ENCODE measurements at places on chromosomes 3 and 15.

DNA sequence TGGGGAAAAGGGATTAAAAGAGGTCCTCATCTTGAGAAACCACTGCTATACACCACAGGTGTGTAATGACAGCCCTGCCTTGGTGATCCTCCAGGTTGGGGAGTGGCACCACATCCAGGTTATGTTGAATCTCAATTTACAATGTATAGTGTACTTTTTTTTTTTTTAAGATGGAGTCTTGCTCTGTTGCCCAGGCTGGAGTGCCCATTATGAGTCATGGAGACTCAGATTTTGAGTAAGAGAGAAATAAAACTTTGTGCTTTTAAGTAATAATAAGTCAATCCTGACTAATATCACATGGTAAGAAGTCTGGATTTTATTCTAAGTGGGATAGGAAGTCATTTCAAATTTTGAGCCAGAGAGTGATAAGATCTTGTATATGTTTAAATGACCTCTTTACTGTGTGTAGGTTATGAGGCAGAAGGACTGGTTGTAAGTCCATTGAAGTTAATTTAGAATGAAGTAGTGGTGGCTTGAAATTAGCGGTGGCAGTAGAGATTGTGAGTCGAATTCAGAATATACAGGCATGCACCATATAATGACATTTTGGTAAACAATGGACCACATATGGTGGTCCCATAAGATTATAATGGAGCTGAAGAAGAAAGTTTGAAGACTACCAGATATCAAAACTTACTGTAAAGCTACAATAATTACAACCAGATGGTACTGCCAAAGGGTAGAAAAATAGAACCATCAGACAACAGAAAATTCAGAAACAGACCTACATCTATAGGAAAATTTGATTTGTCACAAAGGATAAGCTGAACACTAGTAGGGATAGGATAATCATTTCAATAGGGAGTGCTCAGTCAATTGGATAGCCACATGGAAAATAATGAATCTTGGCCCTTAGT, 20.7 kb downstream of the POPDC2 start:
- no peak for DNase-seq

DNA sequence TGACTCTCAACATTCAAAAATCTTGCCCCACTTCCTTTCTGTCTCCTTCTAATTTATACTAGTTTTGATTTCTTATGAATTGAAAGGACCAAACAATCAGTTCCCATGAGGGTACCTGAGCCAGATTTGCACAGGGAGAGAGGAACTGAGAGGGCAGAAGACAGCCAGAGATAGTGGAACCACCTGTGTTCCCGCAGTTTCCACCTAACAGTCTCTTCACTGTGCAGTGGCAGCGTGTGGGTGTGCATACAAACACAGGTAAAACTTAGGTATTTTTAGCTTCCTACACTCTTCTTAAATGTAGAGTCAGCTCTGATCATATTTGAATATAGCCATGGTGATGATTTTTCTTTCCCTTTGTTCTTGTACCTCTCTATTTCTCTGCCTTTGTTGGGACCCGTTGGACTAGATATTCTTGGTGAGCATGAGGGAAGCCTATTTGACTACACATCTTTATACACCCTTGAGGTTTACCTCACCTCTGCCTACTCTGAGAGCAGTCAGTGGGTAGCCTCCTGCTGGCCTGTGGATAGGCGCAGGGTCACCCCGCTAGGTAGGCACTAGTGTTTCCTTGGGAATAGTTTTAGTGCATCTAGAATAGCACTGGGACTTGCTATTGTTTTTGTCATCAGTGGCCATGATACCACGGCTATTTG, 58.8 kb downstream of the MAP3K13 start:
- DNase-seq, result no peak

DNA sequence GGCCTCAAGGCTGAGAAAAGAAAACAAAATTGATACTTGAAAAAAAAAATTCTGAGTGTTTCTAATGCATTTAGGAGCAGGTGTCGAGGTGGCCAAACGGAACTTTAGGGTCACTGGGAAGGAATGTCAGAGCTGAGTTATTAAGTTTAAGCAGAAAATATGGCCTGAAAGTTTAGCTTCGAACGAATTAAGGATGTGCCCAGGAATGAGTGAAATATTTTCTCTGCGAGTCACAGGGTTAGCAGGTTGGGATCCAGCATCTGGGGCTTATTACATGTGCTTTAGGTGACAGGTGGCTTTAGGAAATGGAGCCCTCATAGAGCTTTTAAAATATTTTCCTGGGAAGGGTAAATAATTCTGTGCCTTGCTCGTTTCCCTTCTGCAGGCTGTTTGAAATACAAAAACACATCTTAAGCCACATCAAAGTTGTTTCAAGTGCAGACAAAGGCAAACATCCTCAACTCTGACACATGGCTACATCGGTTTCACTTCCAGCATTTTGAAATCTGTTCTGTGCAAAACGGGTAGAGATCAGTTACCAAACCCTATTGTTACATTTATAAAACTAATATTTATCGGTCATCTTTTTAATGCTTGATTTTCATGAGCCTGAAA, 143.1 kb upstream of the ARRDC4 start:
- no peak for DNase-seq

GRCh38 chr3:193662757-193663322, 69.8 kb downstream of the OPA1 start:
- DNase-seq, result no peak

GRCh38 chr3:35438101-35438500, 201.2 kb upstream of the ARPP21 start:
- DNase-seq, result no peak

DNA sequence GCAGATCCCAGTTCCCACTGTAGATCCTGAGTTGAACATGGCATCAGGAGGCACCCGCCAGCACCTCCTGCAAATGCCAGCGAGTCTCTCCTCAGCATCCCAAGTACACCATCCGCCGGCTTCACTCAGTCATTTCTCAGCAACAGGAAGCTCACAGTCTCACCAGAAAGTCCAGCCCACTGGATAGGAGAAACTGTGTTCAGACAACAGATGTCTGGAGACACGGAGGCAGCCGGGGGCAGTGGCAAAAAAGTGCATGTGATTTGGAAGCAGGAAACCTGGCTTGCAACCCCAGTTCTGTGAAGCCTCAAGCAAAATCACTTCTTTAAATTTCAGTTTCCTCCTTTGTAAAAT, 68.7 kb downstream of the SRGAP3 start:
- DNase-seq, result peak; percentile 51

GRCh38 chr3:178485756-178486155, 50.5 kb upstream of the KCNMB2 start:
- no peak for DNase-seq

- no peak for DNase-seq
Measured at GRCh38 chr3:152026033-152026556, 152.7 kb downstream of the SUCNR1 start.

DNA sequence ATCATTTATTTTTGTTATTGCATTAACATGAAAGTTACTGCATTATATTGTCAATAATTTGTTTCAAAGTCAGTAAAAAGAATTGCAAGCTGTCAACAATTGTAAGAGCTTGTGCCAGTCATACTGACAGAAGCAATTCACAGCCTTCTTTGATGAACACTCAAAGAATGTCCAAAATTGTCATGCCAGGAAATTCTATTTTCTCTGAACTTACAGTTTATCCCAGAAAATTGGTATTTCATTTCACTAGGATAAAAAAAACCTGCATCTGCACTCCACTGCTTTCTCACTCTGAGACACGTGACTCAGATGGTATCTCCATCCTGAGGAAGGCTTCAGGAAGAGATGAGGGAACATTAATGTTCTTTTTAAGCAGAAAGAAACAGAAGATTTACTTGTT, 332.6 kb upstream of the CCDC54 start:
- no peak for DNase-seq

DNA sequence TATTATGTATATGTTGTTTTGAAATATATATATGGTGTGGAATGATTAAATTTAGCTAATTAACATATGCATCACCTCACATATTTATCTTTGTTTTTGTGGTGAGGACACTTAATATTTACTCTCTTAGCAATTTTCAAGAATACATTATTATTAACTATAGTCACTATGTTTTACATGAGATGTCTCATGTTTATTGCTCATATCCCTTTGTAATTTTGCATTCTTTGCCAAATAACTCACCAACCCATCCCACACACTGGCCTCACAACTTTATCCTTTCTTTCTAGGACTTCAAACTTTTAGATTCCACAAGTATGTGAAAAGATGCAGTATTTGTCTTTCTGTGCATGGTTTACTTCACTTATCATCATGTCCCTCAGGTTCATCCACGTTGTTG, 950.2 kb upstream of the CADM2 start:
- DNase-seq, result no peak

DNA sequence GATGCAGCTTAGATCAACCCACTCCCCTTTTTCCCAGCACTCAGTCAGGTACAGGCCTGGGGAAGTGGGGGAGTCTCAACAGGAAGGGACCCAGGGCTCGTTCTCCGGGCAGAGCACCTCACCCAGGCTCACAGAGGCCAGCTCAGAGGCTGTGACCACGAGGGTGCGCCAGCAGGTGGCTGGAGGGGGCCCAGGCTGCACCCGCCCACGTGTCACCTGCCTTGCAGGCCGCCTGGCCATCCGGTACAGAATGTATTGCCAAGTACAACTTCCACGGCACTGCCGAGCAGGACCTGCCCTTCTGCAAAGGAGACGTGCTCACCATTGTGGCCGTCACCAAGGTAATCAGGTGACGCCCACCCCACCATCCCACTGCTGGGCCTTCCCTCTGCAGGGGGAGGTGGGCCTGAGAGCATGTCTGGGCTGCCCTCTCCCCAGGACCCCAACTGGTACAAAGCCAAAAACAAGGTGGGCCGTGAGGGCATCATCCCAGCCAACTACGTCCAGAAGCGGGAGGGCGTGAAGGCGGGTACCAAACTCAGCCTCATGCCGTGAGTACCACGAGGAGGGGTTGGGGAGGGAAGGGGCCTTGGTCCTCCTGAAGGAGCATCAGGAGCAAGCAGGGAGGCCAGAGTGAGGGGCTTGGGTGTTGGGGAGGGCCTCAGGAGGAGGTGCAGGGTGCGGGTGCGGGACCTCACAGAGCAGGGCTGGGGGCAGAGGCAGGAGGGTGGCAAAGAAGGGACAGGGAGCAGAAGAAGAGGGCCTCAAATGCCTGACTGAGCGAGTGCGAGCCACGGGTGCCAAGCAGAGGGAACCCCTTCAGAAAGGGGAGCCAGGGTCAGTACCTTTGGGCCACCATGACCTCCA, 14.0 kb upstream of the LMAN1L start:
- DNase-seq, result peak; percentile 38

DNA sequence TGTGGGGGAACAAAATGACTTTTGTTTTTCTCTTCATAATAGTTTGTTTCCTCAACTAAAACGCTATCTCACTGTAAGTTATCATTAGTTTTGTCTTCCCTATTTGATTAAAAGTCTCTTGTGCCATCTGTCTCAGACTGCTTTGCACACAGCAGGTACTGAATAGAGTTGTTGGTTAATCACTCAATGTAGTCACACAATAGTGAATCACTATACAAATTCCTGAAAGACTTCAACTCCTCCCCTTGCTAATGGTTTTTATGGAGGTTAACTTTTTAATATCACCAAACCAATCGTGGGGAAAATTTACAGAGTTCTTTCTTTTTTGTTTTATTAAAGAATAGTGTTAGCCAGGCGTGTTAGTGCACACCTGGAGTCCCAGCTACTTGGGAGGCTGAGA, 2.6 kb upstream of the NGLY1 start:
- DNase-seq, result no peak

- no peak for DNase-seq
Measured at GRCh38 chr15:31067890-31068603, 33.5 kb downstream of the TRPM1 start.

GRCh38 chr3:168991803-168992202, 671.7 kb downstream of the MECOM start:
- no peak for DNase-seq

GRCh38 chr3:109806929-109807328, 469.6 kb upstream of the DPPA4 start:
- no peak for DNase-seq

GRCh38 chr3:106792716-106793115, 584.5 kb upstream of the CCDC54 start:
- DNase-seq, result no peak

GRCh38 chr3:53075743-53076140, 29.9 kb upstream of the SFMBT1 start:
- no peak for DNase-seq

DNA sequence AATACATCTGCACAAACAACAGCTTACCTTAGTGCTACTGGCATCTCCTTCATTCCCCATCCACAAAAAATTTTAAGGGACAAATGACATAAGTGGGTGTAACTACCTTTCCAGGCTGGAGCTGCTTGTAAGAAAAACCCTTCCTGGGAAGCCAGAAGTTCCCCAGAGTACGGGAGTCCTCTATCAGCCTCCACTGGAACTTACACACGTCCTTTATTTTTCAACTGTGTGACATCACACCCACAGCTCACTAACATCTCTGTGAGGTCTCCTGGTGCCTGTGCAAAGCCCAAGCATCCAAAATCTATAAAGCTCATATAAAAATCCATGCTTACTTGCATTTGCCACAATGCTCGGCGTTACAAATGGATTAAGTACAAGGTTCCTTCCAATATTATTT, 27.6 kb downstream of the LRIG1 start:
- no peak for DNase-seq

- no peak for DNase-seq
Measured at GRCh38 chr3:56557831-56558170, 826 bp downstream of the CCDC66 start.

DNA sequence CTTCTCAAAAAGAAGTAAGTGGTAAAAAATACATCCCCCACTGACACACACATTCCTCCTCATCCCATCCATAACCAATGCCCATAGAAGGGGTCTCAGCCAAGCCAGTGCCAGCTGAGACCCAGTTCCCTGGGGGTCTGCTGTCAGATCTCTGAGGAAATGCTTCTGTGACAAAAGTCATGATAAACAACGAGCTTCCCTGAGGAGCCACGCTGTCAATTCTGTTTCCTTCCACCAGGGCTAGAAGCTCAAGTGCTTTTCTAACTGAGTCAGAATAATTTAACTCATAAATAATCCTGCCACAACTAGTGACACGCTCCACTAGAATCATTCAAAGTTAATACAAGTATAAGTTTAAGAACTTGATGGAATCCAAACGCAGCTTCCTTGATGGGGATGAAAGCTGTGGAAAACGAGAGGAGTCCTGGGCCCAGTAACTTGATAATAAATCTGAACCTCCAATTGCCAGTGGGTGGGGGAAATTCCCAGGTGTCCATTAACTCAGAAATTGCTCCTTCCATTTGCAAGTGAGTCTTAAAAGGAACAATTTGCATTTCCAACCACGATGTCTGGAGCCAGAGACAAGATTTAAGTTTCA, 348.7 kb upstream of the LMCD1 start:
- DNase-seq, result no peak

GRCh38 chr15:66156310-66156975, 97.1 kb downstream of the MEGF11 start:
- DNase-seq, result no peak

- DNase-seq, result no peak
Measured at GRCh38 chr15:65923264-65923663, 54.0 kb downstream of the RAB11A start.

Data from activated T-cell treated with anti-CD3 and anti-CD28 coated beads, Interleukin-2, amount 50 U/mL, for 24 hours (primary cell).